ENCODE measurements at places on chromosomes 1 and 21. TPM values are rescaled to one million over a fixed set of nuclear protein-coding genes. Genes with fewer than 3 reads are reported as not detected.

NMNAT2 gene
- total RNA-seq: 3.3 TPM

HUNK gene
- total RNA-seq: 1.8 TPM

SERINC2 gene
- 8.5 TPM for total RNA-seq

VPS13D gene
- total RNA-seq: 50.5 TPM

BCAR3 gene
- total RNA-seq: 68.8 TPM

KLHDC9 gene
- 2.2 TPM for total RNA-seq

GBP3 gene
- total RNA-seq: 50.5 TPM

APOBEC4 gene
- not detected for total RNA-seq

TMEM200B gene
- 28.6 TPM for total RNA-seq

SPTA1 gene
- not detected for total RNA-seq

RAP1GAP gene
- total RNA-seq: 0.16 TPM

PRAMEF13 gene
- not detected for total RNA-seq

CD5L gene
- not detected for total RNA-seq

CSRP1 gene
- total RNA-seq: 515 TPM

CCDC185 gene
- not detected for total RNA-seq

KCND3 gene
- 9.7 TPM for total RNA-seq

CLCA4 gene
- total RNA-seq: not detected

CCDC30 gene
- total RNA-seq: 1.3 TPM

IQGAP3 gene
- total RNA-seq: 7.7 TPM
